ENCODE measurements at places on chromosomes 5 and 9. TPM values are rescaled to one million over a fixed set of nuclear protein-coding genes. Genes with fewer than 3 reads are reported as not detected.

GRCh38 chr5:96200641-96201040 lies 232.4 kb downstream of the PCSK1 start:
- no peaks in the 10 kb centered on the region for H3K36me3 ChIP-seq
- no peak overlapping the region for H3K27ac ChIP-seq
- H3K27me3 ChIP-seq = no peaks in the 10 kb centered on the region
- H3K4me3 ChIP-seq = no peak overlapping the region

- no peak for DNase-seq
- H3K4me1 ChIP-seq = peaks cover 19% of the 10 kb centered on the region
- H3K36me3 ChIP-seq = peaks cover 47% of the 10 kb centered on the region
- peak overlapping the region; percentile 80 for H3K27ac ChIP-seq
- no peak overlapping the region for H3K4me3 ChIP-seq
- no peaks in the 10 kb centered on the region for H3K27me3 ChIP-seq
These were observed 1.8 kb upstream of the MAML1 start for GRCh38 chr5:179730852-179731251.

- no peak for DNase-seq
- no peak overlapping the region for H3K27ac ChIP-seq
- H3K36me3 ChIP-seq = no peaks in the 10 kb centered on the region
These were observed 580.2 kb downstream of the CCDC171 start for GRCh38 chr9:16133032-16133431.

DNA sequence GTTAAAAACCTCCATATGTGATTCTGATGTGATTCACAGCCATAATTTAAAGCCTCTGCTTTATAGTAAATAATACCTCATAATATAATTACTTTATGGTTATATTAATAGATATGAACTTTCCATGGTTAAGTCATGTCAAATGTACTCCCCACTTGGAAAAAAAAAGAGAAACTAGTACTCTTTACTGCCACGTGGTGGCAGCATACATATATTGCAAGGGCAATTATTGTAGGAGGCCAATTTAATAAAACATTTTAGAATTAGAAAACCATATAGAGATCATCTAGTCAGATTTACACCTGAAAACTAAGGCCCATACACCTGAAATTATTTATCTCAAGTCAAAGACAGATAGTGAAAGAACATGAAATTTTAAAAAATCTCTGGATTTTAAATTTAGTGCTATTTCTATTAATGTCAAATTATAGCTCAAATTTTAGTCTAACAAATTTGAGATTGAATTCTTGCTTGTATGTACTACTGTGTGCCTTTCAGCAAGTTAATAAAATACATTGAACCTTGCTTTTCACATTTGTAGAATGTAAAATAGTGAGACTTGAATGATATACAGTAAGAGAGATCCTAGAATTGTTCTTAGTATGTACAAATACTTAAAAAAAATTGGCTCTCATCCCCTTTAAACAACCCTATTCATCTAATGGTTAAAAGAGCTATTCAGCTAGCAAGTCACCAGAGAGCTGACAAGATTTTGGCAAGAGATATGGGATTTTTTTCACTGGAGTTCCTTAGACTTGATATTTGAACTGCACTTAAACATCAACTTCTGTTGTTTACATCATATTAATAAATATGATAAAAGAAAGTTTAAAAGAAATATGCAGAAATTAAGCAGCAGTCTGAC lies 603.8 kb downstream of the TLE4 start:
- H3K27ac ChIP-seq = no peak overlapping the region
- no peaks in the 10 kb centered on the region for H3K27me3 ChIP-seq
- H3K4me3 ChIP-seq = no peak overlapping the region
- peaks cover 5% of the 10 kb centered on the region for H3K4me1 ChIP-seq
- DNase-seq = no peak

DNA sequence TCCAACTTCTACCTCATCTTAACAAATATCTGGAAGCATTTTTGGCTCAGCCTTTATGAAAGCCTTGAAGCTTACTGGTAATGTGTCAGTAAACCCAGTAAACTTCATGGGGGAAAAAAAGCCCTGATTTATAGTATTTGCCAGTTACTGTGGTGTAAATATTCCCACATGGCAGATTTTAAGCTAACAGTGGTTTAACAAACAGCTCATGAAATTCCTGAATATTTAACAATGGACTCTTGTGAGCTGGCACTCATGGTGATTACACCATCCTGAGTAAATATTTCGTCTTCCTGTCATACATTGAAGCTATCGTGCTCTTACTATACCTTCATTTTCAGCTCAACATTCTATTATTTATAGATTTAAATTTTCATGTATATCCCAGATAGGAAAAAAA lies 57.0 kb upstream of the ACOT12 start:
- DNase-seq = no peak
- H3K4me3 ChIP-seq = no peak overlapping the region
- H3K36me3 ChIP-seq = peaks cover 4% of the 10 kb centered on the region
- peaks cover 8% of the 10 kb centered on the region for H3K4me1 ChIP-seq

Gene OTULINL
- total RNA-seq = 10.6 TPM
